ENCODE measurements at places on chromosomes 16 and 17.

GRCh38 chr17:43314611-43315011 lies 80.8 kb upstream of the RNU2-1 start:
- no peak for DNase-seq

DNA sequence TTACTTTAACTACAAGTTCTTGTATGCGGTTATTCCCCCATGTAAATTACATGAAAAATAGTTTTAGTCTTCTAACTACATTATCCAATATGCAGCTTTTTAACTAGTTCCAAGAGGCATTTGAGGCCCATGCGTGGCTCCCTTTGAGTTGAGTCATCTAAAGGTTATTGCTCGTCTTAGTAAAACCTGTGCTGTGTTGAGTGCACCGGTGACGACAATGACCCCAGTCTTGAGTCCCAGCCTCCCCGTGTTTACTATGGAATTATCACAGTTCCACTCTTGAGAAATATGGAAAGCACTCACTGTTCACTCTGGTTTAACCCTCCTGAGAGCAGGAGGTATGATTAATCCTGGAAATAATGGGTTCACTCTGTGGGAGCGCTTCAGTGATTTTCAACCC lies 119.2 kb downstream of the PITPNC1 start:
- DNase-seq, result no peak

- no peak for DNase-seq
Observed at GRCh38 chr17:72691586-72691985, 400.9 kb downstream of the SLC39A11 start.

DNA sequence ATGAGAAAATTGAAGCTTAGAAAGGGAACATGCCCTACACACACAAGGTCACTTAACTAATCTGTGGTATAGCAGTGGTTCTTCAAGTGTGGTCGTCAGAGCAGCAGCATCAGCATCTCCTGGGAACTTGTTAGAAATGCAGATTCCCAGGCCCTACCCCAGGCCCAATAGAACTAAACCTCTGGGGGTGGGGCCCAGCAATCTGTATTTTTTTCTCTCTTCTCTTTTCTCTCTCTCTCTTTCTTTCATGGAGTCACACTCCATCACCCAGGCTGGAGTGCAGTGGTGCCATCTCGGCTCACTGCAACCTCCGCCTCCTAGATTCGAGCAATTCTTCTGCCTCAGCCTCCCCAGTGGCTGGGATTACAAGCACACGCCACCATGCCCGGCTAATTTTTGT lies 3.9 kb downstream of the NLE1 start:
- DNase-seq, result no peak

GRCh38 chr16:68296693-68297092 lies 14.1 kb downstream of the SLC7A6OS start:
- no peak for DNase-seq

- no peak for DNase-seq
Observed at GRCh38 chr16:74626741-74627416, 20.0 kb upstream of the GLG1 start.

DNA sequence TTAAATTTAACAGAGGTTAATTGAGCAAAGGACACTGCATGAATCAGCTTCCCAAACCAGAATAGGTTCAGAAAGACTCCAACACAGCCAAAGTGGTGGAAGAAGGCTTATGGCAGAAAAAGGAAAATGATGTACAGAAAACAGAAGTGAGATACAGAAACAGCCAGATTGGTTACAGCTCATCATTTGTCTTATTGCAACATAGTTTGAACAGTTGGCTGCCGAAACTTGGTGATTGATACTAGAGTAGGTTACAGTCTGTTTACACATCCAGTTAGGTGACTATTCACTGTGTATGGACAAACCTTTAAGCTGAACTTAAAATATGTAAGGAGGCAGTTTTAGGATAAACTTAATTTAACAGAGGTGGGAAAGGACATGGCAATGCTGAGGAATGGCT lies 18.3 kb downstream of the TMEM100 start:
- DNase-seq, result no peak

DNA sequence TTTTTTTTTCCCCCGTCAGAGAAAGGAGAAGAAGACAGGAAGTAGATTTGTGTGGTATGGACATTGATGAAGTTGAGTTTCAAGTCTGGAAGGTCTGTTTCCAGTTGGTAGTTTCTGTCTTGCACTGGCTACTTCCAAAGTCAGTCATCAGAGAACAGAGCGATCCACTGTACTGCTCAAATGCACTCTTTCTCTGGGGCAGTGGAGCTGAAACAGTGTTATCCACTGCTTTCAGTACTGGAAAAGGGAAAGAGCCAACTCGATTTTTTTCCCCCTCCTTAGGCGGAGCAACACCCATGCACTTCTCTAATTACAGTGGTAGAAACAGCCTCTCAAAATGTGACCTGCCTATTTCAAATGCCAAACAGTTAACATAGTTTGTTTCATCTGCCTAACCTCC lies 7.4 kb downstream of the PRKCA start:
- no peak for DNase-seq

GRCh38 chr16:68994324-68994723 lies 111.1 kb upstream of the HAS3 start:
- no peak for DNase-seq

DNA sequence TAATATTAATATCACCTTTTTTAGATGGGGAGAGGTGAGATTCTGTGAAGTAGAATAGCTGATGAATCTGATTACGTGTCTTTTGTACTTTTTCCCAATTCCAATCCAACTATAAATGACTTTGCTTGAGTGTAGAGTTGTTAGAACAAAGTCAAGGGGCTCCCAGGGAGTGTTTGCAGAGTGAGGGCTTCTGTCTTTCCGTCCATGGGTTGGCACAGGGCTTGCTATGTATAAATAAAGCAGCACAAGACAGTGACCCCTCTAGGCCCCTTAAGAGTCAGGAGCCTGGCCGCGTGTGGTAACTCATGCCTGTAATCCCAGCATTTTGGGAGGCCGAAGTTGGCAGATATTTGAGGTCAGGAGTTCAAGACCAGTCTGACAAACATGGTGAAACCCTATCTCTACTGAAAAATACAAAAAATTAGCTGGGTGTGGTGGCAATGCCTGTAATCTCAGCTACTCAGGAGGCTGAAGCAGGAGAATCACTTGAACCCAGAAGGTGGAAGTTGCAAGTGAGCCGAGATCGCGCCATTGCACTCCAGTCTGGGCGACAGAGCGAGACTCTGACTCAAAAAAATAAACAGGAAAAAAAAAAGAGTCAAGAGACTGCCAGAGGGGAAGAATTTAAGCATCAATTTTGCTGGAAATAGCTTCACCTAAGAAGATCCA lies 127.9 kb upstream of the HS3ST3A1 start:
- no peak for DNase-seq

DNA sequence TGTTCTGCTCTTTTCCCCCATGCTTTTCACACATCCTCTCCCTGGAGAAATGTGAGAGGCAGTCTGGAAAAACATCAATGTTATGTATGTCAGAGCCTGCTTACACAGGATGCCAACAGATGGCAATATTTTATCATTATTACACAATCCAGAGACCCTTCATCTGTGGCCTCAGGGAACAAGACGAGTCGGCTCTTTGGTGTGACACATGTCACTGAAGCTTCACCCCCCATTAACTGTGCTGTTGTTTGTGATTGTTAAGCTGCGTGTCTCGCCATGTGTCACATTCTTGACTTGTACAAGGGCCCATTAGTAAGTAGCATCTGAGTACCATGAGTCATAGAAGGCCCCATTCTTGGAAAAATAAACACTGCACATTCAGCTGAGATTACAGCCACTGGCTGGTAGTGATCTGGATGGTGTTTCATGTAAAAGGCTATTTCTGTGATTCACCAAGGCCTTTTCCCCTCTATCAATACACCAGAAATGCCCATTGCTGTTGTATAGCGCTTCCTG lies 682.1 kb upstream of the SOX9 start:
- no peak for DNase-seq

DNA sequence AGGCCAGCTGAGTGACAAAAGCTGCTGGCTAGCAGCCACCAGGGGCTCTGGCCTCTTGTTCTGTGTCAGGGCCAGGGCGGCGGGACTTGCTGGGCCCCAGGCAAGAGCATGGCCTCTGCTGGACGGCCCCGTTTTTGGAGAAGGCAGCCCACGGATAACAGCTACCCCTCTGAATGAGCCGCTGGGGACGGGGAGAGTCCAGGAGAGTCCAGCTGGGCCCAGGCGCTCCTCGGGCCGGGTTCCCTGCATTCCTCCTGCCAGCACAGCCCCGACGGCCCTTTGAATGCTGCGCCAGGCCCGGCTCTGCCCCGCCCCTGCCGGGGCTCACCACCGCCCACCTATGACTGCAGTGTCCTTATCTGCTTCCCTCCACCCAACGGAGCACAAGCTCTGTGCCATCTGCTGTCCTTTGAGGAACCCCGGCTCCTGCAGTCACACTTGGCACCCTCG lies 33.4 kb downstream of the SLC7A5 start:
- no peak for DNase-seq

GRCh38 chr17:41695954-41696757 lies 7.5 kb downstream of the EIF1 start:
- peak; percentile 48 for DNase-seq

- DNase-seq, result no peak
Observed at GRCh38 chr17:64006361-64007088, 8.4 kb downstream of the PRR29 start.

Data from NCI-H1048 (cell line).